ENCODE measurements at places on chromosomes 5 and 9.

GRCh38 chr5:64980176-64980575 is 211.4 kb downstream of the CWC27 start:
- no peak for DNase-seq

GRCh38 chr5:7751874-7752273 is 99.1 kb downstream of the CFAP90 start:
- DNase-seq = no peak

DNA sequence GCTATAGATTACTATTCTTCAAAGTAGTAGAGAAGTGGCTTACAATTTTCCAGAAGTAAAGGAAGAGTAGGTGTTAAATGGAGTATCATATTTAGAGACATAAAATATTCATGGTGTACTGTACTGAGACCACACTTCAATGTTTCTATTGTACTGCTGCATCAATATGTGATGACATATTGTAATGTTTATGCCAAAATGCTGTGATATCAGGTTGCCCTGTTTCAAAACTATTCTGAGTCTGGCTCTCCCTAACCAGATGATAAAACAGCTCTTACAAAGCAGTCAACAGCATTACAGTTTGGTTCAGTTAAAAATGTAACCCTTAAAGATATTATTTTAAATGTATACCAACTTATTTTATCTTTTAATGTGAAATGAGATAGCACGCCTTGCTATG is 30.8 kb upstream of the ACOT12 start:
- DNase-seq = no peak

DNA sequence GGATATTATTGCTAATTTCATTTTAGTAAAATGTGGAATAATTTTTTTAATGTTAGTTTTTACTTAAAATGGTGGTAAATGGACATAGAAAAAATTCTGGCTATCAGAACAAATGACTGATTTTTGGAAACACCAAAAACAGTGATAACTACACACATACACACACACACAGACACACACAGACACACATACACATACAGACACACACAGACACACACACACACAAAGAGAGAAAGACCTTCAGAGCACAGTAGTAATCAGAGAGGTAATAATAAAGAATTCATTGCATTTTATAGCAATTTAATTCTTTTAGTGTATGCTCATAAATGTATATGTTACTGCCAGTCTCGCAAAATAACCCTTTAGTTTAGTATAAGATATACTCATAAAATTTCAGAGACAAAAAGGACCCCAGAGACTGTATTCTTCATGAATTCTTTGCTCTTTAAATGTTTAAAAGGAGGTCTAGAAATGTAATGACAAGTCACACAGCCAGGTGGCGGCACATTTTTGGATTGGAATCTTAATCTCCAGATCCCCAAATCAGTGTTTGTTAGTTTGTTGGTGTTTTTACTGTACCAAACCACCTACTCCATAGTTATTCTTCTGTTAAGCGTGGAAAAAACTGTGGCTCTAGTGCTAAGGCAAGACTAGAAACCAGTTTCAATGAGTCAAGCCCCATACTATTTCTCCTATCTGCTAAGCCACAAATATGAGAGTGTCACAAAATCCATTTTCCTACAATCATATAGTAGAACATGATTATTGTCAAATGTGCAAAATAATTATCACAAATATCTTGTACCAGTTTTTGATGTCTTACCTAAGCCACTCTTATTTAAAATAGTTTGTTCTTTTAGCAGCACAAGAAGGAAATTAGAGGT is 109.9 kb downstream of the EDIL3 start:
- no peak for DNase-seq

GRCh38 chr9:106731910-106732309 is 131.1 kb upstream of the ZNF462 start:
- no peak for DNase-seq

- DNase-seq = peak; percentile 75
These were observed 127.6 kb downstream of the SLIT3 start for GRCh38 chr5:169173372-169173771.

- DNase-seq = no peak
These were observed 9.8 kb upstream of the IRF1 start for GRCh38 chr5:132500244-132500930.

- no peak for DNase-seq
These were observed 11.8 kb upstream of the FCN1 start for GRCh38 chr9:134929193-134930158.

DNA sequence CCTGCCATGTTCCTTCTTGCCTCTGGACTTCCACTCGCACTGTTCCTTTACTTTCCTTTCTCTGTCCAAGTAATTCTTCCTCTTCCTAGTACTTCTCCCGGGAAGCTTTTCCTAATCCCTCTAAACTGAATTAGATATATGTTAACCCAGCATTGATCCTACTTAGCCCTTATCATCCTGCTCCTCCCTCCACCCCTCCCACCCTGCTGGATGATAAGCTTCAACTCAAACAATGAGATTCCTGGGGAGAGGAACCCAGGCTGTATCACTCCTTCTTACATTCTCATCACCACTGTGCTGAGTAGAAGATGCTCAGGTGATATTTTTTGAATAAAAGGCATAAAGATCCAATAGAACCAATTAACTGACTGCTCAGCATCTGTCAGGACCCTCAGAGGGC is 45.7 kb downstream of the CDK5RAP2 start:
- no peak for DNase-seq

DNA sequence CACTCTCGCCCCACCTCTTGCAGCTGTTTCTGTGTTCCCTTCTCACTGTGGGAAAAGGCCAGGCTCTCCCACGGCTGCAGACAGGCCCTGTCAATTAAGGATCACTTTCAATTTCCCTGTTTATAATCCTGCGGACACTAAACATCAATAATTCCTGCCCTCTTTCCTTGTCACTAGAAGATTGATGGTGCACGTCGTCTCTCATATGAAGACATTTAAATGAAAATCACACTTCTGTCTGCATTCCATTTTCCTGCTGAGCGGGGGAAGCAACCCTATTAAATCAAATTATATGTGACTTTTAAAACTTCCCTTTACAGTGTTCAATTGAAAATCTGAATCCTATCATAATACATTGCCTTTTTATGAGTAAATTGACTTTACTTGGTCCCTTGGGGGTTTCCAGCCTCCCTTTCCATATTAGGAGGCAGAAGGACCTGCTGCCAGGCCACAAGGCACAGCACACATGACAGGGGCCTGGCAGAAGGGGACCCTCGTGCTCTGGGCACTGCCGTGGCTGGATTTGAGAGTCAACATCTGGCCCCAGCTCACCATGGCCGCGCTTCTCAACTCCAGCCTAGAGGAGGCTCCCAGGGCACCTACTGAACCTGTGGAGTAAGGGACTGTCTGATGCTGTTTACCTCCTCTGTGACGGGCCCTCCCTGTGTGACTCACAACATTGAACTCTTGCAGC is 311.0 kb upstream of the IRX4 start:
- DNase-seq = no peak

- DNase-seq = no peak
These were observed 77.8 kb downstream of the TTLL11 start for GRCh38 chr9:122015170-122015821.

DNA sequence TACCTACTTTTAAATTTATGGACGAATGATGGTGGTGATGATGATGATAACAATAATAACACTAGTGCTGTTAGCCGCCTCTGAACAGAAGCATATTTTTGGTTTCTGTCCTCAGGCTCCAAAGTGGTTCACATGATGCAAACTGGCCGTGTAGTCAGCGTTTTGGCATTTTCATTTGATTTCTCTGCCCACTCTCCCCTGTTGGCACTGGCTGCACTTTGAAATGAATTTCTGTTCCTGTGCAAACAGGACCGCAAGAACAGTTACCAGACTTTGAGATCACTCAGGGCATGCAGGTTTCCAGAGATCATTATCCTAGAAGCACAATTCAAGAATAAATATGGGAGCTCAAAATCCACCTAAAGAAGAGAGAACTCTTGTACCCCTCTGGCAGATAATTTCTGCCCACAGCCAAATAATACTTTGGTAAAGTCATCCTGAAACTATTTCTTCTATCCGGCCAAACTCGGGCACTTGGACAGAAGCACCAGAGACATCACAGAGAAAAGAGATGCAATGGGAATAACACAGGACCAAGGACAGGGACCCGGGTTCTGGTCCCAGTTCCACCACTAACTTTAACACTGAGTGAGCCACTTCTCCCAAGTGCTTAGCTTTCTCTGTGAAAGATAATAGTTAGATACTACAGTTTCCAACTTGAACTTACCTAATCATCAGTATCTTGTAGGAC is 201.7 kb upstream of the PTGER4 start:
- peak; percentile 85 for DNase-seq

DNA sequence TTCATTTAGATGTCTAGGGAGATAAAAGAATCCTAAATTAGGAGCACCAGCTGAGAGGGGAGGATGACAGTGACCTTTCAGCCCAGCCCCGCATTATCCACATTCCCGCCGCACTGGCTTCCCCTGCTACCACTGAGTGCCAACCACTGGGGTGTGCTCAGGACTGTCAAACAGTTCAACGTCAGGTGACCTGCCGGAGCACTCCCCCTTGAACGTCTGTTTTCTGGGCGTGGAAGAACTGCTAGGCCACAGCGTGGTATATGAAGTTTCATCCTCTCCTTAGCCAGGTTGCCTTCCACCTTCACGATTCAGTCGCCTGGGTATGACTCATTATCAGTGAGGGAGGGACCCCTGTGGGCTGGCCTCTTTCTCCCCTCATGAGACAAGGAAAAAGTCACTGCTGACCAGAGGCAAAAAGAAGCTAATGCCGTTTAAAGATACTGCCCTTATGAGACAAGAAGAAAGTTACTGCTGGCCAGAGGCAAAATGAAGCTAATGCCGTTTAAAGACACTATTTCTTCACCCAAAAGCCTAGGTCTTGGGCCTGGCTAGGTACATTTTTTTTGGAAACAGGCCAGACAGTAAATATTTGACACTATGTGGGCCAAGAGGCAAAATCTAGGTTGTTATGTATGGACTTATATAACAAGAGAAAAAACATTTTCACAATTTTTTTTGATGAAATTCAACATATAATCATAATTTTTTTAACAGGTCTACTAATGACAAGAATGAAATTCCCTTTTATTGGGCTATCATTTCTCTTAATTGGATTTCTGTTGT is 4.6 kb downstream of the NMRK1 start:
- no peak for DNase-seq

DNA sequence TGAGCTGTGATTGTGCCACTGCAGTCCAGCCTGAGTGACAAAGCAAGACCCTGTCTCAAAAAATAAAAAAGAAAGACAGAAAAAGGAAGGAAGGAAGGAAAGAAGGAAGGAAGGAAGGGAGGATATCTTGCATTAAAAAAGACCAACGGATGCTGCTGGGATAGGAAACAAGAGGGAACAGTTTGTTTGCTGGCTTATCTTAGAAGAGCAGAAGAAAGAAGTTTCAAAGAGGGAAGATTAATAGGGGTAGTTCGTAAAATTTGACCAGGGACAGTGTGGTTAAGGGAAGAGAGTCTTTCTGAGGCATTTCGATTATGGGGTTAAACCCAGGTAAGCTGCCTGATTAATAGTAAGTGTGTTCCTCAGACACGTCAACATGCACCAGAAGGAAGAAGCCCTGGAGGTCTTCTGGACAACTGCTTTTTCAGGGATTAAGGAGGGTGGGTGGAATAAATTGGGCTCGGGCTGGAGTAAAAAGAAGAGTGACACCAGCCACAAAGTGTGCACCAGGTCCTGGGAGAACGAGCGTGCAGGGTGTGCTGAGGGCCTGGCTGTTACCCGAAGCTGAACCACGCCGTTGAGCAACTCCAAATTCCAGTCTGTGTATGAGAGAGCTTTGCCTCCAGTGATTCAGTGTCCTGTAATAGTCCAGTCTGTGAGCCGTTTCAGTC is 24.8 kb downstream of the FYB1 start:
- peak; percentile 79 for DNase-seq

DNA sequence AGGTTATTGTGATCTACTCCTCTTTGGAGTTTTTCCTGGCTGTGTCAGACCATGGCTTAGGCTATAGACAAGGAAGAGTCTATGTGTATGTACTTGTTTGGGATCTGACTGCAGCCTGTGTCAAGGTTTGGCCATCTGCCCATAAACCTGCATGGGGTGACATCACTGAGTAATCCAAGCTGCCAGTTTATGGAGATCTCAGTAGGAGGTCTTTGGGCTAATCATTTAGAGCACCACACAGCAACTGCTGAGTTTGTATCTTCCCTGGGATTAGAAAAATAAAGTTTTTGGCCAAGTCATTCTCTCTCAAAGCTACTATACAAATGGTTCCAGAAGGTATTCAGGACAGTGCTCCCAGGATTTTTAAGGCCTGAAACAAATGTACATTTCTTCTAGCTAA is 65.5 kb upstream of the HSPB3 start:
- peak; percentile 82 for DNase-seq

GRCh38 chr9:751137-752051 is 90.1 kb upstream of the DMRT1 start:
- DNase-seq = peak; percentile 88

DNA sequence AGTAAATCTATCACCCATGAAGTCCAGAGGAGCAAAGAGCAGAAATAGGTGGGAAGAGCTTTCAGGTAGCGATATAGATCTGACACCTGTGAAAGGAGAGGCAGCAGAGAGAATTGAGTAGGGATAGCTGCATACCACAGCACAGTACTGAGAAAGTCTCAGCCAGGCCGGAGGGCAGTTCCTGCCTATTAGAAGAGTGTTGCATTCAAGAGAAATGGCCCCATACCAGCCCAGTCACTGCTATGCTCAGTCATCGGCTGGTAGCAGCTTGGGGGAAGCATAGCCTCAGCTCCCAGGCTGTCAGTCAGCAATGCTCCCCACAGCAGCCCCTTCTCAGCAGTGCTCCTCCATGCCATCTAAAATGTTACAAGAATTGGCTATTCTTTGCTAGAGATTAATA is 285.1 kb upstream of the CDH6 start:
- DNase-seq = no peak

DNA sequence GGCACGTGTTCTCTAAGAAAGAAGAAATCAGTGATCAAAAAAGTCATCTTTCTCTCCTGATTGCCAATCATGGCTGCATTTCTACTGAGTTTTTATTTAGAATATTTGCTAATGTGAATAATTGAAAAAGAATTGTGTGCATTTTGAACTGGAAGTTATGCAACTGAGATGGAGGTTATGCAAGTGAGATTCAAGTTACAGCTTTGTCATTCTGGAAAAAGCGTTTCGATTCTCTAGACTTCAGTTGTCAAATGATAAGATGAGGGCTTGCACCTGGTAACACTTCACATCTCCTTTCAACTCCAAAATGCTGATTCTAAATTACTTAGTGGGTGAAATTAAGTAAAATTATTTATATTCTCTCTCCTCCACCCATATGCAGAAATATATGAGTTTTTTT is 36.4 kb downstream of the C6 start:
- DNase-seq = no peak

DNA sequence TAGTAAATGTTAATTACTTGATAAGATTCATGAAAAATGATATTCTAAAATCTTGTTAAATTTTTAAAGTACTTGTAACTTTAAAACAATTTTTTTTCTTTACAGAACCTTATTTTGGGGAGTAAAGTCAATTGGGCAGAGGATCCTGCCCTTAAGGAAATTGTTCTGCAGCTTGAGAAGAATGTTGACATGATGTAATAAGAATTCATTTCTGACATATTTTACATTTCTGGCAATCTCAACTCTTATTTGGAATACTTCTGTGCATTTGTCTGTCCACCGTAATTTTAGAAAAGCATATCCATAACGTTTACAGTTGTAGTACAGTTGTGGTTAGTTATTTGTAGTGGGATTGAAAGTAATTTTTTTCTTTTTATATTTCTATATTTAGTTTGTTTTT is 20.2 kb downstream of the CENPH start:
- DNase-seq = no peak
